T-helper 2 cell (primary cell): ENCODE measurements at places on chromosomes 12 and 14.

GRCh38 chr14:36975834-36976233, 196.6 kb downstream of the SLC25A21 start:
- DNase-seq, result no peak

- no peak for DNase-seq
Measured at GRCh38 chr12:51678086-51678724, 87.2 kb downstream of the SCN8A start.

- no peak for DNase-seq
Measured at GRCh38 chr14:24774187-24774915, 140.4 kb upstream of the GZMB start.

GRCh38 chr12:47973870-47974269, 10.5 kb downstream of the TMEM106C start:
- DNase-seq, result no peak

DNA sequence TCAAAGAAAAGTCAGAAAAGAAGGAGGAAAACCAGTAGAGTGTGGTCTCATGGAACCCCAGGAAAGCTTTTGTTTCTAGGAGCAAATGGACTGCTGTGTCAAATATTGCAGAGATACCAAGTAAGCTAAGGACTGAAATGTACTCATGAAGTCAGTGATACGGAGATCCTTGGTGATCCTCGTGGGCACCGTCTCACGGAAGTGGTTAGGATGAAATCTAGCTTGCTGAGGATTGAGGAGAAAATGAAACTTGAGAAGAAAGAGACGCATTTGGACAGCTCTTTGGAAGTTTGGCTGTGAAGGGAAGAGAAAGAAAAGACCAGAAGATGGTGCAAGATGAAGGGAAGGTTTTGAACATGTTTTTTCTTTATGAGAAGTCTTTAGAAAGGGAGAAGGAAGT, 104.0 kb upstream of the CCND2 start:
- DNase-seq, result no peak

DNA sequence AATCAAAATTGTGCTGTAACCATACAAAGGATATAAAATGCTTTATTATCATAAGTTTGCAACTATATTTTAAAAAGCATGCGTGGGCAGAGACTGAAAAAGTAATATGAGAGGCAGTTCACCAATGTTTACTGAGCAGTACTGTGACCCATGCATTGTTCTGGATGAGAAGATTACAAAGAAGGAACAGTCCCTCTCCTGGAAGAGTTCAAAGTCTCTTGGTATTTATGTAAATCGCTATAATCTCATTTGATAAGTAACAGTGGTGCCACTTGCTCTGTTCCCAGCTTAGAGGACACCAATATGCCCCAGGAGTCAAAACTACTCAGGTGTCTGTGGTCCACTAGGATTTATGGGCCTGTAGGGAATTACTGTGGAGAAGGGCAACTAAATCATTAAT, 2.1 kb upstream of the CMAS start:
- DNase-seq, result no peak

- no peak for DNase-seq
Measured at GRCh38 chr12:46675736-46676135, 150.1 kb downstream of the SLC38A4 start.

DNA sequence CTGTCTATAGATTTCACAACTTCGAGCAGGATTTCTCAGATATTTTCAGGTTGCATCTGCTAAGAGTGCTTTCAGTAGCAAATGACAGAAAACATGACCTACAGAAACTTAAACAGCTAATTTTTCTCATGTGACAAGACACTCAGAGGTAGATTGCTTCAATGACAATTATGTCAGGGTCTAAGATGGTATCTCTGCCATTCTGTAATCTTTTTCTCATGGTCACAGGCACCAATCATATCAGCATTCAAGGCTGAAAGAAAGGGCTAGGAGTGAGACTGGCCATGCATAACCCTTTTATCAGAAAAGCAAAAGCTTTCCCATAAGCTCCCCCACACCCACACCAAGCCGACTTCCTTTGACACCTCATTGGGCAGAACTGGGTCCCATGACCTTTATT, 450.5 kb upstream of the FAR2 start:
- DNase-seq, result no peak

DNA sequence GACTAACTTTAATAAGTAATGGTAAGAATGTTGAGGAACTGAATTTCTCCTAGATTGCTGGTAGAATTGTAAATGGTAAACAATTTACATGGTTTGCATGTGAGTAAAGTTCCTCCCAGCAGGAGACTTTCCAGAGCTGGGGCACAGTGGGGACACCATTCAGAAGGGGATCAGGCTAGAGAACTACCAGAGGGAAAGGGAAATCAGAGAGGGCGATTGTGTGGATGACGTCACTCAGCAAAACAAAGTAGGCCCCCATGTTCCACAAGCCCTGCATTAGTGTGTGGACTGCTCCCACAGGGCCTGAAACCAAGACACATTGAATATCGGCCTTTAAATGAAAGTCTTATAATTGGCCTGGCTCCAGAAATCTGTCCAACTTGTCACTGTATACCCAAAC, 9.5 kb downstream of the RNASE11 start:
- DNase-seq, result no peak

DNA sequence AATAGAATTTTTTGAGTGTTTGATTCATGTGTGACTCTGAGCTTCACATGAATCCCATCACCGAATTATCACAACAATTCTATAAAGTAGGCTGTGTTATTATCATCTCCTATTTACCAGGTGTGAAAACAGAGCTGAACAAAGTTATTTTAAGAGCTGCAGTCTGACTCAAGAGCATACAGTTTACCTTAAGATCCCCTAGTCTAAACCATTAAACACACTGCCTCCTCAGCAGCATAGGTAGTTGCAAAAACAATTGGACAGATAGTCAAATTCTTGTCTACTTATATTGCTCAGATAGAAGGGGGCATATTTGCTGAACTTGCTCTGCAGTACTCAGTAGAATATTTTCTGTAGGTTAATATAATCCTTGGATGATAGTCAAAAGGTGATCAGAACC, 219.8 kb upstream of the ATP2B1 start:
- no peak for DNase-seq

DNA sequence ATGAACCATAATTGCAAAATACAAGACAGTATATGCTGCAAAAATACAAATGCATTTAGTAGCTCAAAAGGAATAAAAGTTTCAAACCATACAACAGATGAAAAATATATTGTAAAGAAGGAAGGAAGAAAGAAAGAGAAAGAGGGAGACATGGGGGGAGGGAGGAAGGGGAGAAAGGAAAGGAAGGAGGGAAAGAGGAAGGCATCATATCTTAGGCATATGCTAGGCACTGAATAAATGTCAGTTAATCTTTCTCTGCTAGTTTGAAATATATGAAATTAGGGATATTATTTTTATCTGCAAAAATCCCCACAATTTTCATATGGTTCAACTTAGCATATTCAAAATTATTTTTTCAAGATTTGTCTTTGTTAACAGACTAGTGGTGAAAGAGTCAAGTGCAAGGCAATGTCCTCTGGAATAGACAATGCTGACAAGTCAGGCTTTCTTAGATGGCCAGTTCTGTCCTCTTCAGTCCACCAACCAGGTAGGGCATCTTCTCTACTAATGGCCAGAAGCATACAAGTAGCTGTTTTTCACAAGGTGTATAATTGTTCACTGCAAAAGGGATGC, 506.4 kb downstream of the PRKD1 start:
- no peak for DNase-seq

- no peak for DNase-seq
Measured at GRCh38 chr12:32577328-32577727, 101.8 kb upstream of the DNM1L start.

- no peak for DNase-seq
Measured at GRCh38 chr12:107602446-107602845, 83.2 kb upstream of the PWP1 start.

GRCh38 chr12:45042599-45042998, 8.3 kb downstream of the DBX2 start:
- DNase-seq, result no peak

DNA sequence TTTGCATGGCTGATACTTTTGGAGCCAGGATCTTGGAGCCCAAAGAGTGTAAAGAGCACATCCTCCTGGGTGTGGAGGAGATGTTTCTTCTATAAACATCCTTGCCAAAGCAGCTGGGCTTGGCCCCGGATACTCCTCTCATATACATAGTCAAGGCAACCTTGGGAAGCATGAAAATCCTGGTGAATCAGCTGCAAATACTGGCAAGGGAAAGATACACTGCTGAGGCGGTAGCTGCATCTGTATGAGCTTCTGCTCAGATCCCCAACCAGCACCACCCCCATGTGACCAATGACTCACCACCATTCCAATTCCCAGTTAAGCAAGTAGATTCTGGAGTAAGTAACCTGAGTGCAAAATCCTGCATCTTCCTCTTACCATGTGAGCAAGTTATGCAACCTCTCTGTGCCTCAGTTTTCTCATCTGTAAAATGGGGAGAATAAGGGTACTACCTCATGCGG, 567.4 kb downstream of the MED13L start:
- DNase-seq, result no peak

DNA sequence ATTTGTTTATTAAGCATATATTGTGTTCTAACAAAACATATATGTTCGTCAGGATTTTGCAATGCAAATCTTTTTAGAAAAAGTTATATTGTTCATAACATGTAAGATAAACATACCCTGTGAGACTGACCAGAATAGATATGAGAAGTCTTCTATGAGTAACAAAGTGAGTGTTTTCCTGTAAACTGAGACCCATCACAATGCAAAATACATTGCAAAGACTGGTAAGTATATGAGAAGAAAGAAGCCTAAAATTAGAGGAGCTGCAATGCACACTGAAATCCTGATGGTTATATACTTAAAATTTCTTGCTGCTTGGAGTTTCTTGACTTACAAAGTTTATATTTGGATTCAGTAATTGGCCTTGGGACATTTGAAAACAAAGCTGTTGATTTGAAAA, 6.0 kb downstream of the HMGA2 start:
- DNase-seq, result no peak

DNA sequence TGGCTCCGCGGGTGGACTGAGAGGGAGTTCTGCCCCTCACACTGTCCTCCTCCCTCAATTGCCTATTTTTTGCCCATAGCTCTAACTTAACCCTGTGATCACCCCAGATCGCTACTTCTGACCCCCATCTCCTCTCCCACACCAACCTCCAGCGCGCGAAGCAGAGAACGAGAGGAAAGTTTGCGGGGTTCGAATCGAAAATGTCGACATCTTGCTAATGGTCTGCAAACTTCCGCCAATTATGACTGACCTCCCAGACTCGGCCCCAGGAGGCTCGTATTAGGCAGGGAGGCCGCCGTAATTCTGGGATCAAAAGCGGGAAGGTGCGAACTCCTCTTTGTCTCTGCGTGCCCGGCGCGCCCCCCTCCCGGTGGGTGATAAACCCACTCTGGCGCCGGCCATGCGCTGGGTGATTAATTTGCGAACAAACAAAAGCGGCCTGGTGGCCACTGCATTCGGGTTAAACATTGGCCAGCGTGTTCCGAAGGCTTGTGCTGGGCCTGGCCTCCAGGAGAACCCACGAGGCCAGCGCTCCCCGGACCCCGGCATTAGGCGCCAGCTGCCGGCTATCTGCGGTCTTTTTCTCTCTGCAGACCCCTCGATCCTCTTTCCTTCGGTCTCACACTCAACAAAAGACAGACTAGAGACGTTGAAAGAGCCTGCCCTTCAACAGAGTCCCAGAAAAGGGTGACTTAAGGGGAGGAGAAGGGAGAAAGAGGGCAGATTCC, 3.0 kb upstream of the TBX3 start:
- DNase-seq, result no peak

DNA sequence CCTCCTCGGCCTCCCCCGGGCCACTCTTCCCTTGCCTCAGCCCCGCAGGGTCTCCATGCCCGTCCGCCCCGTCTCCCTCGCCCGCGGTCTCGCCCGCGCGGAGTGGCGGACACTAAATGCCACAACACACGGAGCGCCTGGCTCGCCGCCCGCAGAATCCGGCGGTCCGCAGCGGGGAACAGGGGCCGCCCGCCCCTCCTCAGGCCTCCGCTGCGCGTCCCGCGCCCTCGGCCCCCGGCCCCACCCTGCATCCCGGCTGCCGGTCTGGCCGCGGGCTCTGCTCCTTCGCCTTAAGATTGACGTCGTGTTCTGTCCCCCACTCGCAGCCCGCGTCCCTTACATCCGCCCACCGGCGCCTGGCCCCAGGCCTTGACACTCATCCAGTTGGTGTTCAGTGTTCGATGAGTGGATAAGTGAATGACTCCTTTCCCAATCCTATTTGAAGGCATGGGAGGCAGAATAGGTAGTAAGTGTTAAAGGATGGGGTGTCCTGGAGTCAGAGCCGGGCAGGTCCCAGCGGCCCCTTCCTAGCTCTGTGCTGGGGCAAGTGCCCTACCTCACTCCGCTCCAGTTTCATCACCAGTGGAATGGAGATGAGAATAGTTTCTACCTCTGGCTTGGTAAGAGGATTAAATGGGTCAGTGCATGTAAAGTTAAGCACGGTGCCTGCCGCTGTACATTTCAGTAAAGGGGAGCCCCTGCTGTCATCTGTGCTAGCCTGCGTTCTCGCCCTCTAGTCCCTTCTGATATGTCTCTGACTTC, 622 bp downstream of the TECPR2 start:
- DNase-seq, result peak; percentile 17

- DNase-seq, result no peak
Measured at GRCh38 chr14:93121030-93121834, 5.5 kb upstream of the ITPK1 start.

GRCh38 chr12:19757317-19757877, 318.1 kb downstream of the AEBP2 start:
- DNase-seq, result no peak

GRCh38 chr12:105947906-105948305, 190.8 kb downstream of the NUAK1 start:
- DNase-seq, result no peak

- DNase-seq, result no peak
Measured at GRCh38 chr14:52002542-52002941, 13.2 kb downstream of the RTRAF start.

GRCh38 chr14:61154641-61155040, 126.5 kb downstream of the TMEM30B start:
- no peak for DNase-seq

- no peak for DNase-seq
Measured at GRCh38 chr12:84073401-84073800, 839.2 kb downstream of the SLC6A15 start.

DNA sequence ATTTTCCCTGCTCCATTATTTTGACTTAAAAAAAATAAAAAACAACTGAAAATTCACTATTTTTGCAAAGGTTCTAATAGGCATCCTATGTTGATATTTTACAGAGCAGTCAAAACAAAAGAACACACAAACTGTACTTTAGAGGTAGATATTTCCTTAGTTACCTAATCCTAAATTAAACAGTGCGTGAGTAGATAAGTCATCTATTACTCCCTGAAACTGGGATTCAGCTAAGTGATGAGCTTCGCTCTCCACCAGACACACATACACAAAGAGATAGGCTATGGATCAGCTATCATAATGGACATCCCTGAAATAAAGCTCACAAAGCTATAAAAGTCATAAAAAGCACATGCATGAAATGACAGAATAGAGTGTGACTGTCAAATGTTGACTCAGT, 398.7 kb downstream of the SOX5 start:
- DNase-seq, result no peak

DNA sequence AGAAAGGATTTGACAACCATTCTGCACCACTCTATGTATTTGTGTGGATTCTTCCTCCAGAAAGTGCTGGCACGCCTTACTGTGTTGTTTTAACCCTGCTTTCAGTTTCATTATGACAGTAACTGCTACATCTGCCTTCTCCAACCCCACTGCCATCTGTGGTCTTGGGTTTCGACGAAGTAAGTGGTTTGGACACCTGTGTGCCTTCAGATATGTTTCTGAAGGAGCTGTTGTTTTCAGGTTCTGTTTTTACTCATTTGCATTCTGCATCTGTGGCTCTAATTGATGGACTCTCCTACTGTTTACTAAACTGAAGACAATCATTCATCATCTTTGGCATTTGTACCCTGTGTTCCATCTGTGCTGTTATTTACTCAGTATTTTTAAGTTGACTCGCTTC, 4.1 kb downstream of the TSHR start:
- peak; percentile 49 for DNase-seq
